GM04504 (cell line): ENCODE measurements at places on chromosomes 3 and 15.
A peak's percentile ranks its signal among the peaks of the same experiment; 100 is the strongest.

GRCh38 chr3:195911946-195912270 lies 3.6 kb upstream of the TNK2 start:
- no peak for DNase-seq

DNA sequence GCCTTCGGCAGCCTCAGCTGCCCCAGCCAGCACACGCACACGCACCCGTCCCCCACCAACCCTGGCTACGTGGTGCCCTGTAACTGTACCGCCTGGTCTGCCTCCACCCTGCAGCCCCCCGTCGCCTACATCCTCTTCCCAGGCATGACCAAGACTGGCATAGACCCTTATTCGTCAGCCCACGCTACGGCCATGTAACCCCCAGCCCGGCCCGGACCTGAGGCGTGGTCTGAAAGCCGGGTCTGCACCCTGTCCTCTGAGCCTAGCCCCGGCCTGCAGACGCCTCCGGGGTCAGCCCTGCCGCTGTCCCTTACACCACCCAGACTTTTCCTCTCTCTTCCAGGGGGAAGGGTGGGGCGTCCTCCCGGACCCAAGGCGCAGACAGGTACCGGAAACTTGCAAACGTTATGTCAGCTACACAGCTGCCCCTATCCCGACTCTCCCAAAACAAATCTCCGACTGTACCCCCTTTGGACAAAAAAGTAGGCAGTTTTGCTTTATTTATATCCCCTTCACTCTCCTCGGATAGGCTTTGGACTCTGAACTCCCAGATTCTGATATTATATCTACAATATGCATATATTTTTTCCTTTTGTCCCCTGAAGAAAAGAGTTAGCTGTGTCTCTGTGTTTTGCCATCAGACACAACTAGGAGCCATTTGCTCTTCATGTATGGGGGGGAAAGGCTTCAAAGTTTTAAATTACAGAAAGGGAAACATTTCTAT lies 1.4 kb downstream of the SOX14 start:
- DNase-seq: no peak

- DNase-seq: no peak
Measured at GRCh38 chr15:62521396-62521795, 356.3 kb upstream of the C2CD4B start.

GRCh38 chr3:157235291-157235690 lies 75.3 kb upstream of the CCNL1 start:
- DNase-seq: no peak

- DNase-seq: no peak
Measured at GRCh38 chr3:44981751-44982150, 5.7 kb downstream of the EXOSC7 start.

GRCh38 chr3:8458238-8458661 lies 43.4 kb upstream of the LMCD1 start:
- peak; percentile 80 for DNase-seq

DNA sequence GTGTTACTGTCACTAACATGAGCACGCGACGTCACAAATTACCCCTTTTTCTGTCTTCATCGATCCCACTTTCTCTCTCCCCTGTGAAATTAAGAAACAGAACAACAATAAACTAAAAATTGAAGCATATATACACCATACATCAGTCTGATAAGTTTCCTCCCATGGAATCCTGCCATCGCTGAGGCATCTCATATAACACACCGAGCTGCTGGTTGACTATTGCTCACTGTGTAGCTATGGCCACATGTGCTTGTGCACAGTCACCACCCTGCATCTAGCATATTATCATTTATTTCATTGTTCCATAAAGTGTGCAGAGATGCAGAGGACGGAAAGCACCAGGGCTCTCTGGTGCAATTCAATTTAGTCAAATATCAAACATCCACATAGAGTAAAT lies 777.9 kb upstream of the ARRDC4 start:
- no peak for DNase-seq

DNA sequence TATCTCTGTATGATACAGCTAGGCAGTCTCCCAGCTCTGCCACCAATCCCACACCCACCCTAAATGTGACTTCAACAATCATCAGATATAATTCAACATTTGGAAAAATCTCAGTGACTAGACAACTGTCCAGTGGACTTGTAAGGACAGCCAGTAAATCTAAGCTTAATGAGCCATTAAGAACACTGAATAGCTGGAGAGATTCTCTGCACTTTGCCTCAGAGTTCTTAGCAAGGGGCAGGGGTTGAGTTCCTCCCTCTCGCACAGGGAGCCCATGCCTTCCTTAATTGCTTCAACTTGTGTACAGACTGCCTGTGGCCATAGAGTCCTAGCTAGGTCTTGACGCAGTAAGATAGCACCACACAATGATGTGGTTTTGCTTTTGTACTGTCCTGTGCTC lies 15.6 kb downstream of the MEX3B start:
- DNase-seq: no peak

DNA sequence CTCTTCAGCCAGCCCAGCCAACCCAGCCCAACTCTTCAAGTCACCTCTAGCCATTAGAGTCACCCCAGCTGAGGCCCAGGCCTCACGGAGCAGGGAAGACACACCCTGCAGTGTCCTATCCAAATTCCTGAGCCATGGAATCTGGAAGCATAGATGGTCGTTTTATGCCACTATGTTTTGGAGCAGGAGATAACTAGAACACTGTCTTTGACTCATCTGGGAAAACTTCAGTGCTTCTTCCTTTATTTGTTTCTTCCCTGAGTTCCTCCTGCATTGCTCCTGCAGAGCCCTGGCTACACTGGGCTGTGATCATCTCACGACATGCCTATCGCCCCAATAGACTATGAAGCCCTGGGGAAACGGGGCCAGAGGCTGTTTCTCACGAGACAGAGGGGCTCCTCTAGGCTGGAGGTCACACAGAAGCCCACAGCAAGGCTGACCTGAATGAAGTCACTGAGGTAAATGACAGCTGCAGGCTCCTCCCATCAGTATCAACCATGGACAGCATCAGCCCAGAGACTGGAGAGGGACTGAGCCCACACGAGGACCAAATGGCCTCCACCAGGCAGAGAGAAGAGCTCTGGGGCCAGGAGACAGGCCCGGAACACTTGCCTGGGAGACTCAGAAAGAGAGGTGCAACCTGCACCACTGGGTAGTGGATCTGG lies 22.7 kb downstream of the CRABP1 start:
- no peak for DNase-seq

GRCh38 chr3:7651274-7651673 lies 790.4 kb downstream of the GRM7 start:
- DNase-seq: no peak

- no peak for DNase-seq
Measured at GRCh38 chr3:72517921-72518424, 330.3 kb downstream of the SHQ1 start.

DNA sequence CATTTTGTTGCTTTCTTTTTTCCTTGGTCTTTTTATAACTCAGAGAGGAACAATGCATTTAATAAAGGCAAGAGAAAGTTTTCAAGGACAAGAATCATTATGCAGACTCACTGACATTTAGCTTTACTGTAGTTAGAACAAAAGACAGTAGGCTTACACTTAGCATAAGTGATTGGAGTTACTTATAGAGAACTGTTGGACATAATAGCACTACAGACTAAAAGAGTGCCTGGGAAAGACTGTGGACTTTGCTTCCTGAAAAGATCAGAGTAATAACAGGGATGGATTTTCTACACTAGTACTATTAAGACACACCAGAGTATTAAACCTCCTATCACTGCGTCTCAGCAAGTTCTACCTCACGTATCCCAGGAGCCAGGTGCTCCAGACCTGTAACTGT lies 39.3 kb upstream of the SPRED1 start:
- DNase-seq: no peak
